ENCODE measurements at places on chromosomes 4 and X. TPM values are rescaled to one million over a fixed set of nuclear protein-coding genes. Genes with fewer than 3 reads are reported as not detected.

GRCh38 chrX:130772105-130772775 lies 130.8 kb downstream of the ENOX2 start:
- no peak for DNase-seq

DNA sequence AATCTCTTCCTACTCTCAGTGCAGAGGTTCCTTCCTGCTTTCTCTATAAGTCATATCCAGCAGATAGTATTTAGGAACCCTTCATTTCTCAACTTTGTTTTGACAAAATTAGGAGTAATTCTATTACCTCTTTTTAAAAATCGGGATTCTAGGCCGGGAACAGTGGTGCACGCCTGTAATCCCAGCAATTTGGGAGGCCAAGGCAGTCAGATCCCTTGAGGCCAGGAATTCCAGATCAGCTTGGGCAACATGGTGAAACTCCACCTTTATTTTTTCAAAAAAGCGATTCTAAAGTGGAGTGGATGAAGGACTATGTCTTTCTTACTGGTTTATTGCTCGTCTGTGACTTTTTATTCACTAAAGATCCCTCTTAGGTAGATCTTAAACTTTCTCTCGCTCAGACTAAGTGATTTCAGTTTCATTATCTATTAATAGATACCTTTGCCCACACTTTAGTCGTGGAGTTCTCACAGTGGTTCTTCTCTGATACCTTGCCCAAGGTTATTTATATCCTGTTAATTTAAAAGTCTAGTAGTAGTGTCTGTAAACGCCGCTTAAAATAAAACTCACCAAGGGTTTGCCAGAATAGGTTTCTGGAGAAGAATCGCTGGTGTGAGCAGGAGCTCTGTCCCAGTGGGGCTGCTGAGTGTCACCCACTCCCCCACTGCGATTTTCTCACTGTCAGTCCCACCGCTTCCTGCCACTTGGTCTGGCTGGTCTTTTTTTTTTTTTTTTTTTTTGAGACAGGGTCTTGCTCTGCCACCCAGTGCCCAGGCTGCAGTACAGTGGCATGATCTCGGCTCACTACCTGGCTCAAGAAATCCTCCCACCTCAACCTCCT lies 27.0 kb upstream of the TMEM131L start:
- DNase-seq = no peak

DNA sequence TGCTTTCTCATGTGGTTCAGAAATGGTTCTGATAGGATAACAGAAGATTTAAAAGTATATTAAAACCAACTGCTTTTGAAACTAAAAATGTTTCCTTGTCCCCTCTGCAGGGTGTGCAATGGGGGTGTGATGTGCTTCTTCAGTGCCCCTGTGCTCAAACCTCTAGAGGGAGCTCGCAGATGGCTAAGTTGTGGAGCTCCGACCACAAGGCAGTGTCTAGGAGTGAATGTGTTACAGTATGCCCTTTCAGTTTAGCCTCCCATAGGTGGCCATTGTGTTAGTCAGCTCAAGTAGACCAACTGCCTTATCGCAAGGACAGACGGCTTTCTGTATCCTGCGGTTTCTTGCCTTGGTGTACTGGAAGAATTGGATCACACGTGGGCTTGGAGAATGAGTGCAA lies 130.5 kb downstream of the TENT5D start:
- no peak for DNase-seq

DNA sequence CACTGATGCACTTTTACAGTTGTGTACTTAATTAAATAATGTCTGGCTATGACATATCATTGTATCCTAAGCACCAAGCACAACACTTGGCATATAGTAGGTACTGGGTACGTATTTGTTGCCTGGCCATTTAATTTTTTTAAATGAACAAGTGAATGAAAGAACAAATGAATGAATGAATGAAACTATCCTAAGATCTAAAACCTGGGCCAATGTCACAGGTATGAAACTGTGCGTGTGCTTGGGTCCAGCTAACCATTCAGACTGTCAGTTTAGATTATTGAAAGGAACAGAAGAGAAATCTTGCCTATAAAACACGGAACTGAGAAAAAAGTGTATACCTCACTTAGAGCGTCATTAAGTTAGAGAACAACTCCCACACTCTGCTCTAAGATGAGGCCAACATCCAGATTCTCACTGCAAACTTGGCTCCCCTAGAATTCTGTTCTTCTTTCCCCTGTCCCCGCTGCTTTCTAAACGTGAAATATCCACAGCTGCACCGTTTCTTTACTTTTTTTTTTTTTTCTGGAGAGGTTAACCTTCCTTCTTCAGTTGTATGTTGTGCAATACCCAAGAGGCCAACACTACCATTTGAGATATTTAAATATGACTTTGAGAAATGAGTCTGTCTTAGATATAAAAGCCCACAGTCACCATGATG lies 17.3 kb upstream of the SEL1L3 start:
- DNase-seq = no peak

- no peak for DNase-seq
Observed at GRCh38 chr4:24932515-24933225, 19.8 kb upstream of the CCDC149 start.

DNA sequence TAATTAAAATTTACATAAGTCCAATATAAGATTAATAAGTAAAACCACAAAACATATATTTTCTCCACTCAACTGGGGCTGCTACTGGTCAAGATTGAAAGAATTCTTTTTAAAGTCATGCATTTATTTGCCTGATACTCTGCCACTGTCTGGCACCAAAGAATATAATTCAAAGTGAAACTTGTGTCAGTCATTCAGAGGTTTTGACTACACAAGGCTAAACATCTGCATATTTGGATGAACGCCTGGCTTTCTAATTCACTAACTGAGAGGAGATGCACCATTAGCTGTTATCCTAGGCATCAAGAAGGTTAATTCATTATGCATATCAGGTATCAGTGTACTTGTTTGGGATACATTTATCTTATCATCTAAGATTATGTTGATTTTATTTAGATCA lies 598.5 kb downstream of the CENPC start:
- DNase-seq = no peak

GRCh38 chr4:7199129-7199725 lies 6.9 kb downstream of the SORCS2 start:
- peak; percentile 69 for DNase-seq

DNA sequence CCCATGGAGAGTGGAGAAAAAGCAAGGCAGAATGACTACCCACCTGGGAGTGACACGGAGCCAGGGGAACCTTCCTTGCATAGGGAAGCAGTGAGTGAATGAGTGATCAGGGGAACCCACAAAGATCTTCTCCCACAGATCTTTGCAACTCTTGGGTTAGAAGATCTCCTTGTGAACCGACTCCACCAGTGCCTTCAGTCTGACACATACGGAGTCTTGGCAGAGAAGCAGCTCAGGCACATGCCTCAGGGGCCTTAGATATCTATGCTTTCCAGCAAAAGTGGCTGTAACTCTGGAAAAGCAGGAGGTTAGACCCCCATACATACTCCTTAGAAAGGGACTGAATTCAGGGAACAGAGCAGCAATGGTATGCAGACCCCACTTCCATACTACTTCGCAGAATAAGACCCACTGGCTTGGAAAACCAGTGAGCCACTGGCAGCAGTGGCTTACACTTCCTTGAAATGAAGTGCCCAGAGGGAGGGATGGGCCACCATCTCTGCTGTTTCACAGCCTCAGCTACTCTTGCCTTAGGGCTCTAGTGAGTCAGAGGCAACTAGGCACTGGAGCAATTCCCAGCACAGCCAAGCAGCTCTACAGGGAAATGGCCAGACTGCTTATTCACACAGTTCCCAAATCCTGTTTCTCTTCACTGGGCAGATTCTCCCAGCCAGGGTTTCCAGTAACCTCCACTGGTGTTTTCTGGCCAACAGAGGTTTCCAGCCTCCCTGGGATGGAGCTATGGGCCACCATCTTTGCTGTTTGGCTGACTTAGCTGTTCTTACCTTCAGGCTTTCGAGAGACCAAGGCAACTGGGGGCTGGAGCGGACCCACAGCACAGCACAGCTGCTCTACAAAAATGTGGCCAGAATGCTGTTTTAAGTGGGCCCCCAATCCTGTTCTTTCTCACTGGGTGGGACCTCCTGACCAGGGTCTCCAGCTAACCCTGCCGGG lies 82.8 kb upstream of the TCEAL2 start:
- no peak for DNase-seq

- no peak for DNase-seq
Observed at GRCh38 chrX:146881521-146881920, 67.0 kb upstream of the CXorf51A start.

DNA sequence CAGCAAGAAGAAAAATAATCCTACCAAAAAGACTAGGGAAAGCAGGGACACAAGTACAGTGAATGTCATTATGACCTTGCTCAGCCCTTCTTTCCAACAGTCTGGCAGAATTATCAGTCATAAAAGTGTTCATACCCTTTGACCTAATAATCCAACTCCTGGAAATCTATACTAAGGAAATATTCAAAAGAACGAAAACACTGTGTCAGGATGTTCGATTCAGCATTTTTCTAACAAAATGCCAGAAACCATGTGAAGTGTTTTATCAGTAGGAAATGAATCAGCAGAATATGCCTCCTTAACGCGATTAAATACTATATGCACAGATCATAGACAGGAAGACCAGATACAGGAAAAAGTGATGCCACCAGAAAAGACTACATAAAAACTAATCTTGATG lies 16.2 kb upstream of the S100G start:
- DNase-seq = no peak

DNA sequence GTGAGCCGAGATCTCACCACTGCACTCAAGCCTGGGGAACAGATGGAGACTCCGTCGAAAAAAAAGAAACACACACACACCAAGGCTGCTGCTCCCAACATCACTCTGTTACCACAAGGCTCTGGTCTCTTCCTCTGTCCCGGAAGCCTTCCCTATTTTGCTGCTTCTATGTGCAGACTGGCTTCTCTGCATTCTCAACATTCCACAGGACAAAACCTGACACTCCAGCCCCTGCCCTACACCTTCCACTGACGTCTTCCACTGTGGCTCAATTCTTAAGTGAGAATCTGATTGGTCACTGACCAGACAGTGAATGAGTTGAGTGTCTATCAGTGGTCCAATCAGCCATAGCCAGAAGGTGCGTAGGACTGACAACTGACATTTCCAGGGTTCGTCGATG lies 5.9 kb downstream of the ODAPH start:
- DNase-seq = no peak

GRCh38 chr4:174593701-174594100 lies 71.4 kb upstream of the HPGD start:
- DNase-seq = no peak

- DNase-seq = peak; percentile 69
Observed at GRCh38 chrX:17547658-17548057, 172.7 kb downstream of the NHS start.

DNA sequence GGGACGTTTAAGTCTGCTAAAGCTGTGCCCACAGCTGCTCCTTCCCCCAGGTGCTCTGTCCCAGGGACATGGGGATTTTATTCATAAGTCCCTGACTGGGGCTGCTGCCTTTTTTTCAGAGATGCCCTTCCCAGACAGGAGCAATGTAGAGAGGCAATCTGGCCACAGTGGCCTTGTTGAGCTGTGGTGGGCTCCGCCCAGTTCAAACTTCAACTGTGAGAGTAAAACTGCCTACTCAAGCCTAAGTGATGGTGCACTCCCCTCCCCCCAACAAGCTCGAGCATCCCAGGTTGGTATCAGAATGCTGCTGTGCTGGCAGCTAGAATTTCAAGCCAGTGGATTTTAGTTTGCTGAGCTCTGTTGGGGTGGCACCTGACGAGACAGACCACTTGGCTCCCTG lies 1371.4 kb downstream of the ADGRL3 start:
- DNase-seq = no peak

- DNase-seq = peak; percentile 97
Observed at GRCh38 chr4:189940178-189941004, at the start of gene FRG1. Gene FRG1 (plus strand): TSS chr4:189940872. CDS start chr4:189941010, 138 bp downstream.

DNA sequence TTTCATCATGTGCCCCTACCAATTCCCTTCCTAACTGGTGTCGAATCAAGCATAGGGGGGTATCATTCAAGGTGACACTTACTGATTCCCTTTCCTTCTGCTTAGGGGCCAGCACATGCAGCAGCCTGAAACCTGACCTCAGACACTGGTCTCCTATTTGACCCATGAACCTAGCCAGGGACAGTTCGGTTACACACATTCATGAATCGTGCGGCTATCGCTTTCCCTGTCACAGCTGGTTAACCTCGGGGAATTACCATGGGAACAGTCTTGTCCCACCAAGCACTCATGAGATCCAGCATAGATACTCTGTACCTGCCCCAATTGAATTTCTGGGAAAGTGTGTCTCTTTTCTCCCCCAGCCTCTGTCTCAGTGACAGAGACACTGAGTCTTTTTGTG lies 140.4 kb downstream of the ZNF674 start:
- no peak for DNase-seq

DNA sequence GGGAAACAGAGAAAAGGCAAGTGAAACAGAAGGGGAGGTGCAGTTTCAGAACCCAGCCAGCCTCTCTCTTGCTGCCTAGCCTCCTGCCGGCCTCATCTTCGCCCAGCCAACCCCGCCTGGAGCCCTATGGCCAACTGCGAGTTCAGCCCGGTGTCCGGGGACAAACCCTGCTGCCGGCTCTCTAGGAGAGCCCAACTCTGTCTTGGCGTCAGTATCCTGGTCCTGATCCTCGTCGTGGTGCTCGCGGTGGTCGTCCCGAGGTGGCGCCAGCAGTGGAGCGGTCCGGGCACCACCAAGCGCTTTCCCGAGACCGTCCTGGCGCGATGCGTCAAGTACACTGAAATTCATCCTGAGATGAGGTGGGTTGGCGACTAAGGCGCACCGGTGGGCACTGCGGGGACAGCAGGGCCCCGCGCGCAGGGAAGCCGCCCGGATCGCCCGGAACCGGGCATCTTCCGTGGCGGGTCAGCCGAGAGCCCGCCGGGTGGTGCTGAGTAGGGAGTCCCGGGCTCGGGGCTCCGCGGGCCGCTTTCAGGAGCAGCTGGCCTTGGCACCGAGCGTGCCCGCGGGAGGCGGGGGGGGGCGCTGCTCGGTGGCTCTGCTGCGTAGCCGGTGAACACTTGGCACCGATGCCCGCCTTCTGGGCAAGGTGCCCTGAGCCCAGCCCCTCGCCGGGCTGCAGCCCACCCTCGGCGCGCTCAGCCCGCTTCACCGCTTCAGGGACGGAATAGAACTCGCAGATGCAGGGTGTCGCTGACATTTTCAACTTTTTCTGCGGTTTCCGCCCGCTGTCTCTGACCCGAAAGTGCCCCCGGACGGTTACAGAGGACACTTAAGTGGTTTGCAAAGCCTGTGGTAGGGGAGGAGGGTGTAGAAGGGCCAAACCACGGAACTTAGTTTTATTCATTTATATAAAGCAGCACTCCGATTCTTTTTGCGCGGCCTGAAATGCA lies at the start of gene CD38:
Gene CD38 (plus strand): TSS at position 40 of the 953 bp plus-strand sequence. CDS start 87 bp downstream, at position 127.
- DNase-seq = no peak

GRCh38 chr4:109816082-109816442 lies 500 bp downstream of the GAR1 start:
- DNase-seq = peak; percentile 60

GRCh38 chr4:189773909-189774308 lies 166.8 kb upstream of the FRG1 start:
- no peak for DNase-seq

- no peak for DNase-seq
Observed at GRCh38 chr4:149630064-149630463, 185.6 kb downstream of the IQCM start.

Gene ZFYVE28
- total RNA-seq = 23.2 TPM

Gene BST1
- 9.1 TPM for total RNA-seq

Gene STATH
- not detected for total RNA-seq

Gene NMU
- not detected for total RNA-seq
